Aortic smooth muscle cell (primary cell): ENCODE measurements at places on chromosomes 12 and 14. TPM values are rescaled to one million over a fixed set of nuclear protein-coding genes. Genes with fewer than 3 reads are reported as not detected.

The ACVRL1 gene
- total RNA-seq = 58.4 and 61.3 TPM in 2 replicates

The LUM gene
- total RNA-seq = 691 and 1,118 TPM in 2 replicates

The KCNH5 gene
- total RNA-seq = under 0.01 TPM in 1 of 2 replicates, not detected in the other

The IAPP gene
- total RNA-seq = not detected in 2 replicates
